ENCODE measurements at places on chromosomes 13 and 19.
A peak's percentile ranks its signal among the peaks of the same experiment; 100 is the strongest.

DNA sequence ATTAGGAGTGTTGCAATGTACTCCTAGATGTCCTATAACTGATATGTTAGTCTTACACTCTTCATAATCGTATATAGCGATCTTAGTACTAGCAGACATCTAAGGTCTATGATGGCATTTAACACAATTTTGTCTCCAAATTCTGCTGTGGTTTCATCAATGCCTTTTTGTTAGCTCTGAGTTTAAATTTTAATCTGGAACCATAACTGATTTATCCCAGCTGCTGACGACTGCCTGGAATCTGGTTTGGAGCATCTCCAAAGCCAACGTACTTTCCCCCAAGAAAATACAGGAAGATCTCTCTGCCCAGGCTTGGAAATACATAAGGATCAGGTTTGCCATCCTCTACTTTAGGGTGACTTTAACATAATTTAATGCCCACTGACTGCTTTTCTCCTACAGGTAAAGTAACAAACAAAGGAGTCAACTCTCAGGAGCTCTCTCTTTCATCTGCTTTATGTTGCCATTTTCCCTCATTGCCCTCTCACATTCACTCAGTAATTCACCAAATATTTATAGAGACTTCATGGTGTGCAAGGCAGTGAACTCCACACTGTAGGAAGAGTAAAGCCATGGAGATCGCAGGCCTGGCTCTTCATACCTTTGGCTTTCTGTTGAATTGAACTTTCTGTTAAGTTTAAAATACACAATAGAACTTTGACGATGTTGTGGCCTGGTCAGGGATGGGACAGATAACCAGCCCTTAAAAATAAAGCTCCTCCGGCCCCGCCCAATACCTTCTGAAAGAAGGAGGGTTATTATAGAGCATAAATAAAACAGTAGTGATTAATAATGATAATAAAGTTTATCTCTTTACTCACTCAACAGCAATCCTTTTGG is 23.3 kb upstream of the SPART start:
- DNase-seq: no peak

DNA sequence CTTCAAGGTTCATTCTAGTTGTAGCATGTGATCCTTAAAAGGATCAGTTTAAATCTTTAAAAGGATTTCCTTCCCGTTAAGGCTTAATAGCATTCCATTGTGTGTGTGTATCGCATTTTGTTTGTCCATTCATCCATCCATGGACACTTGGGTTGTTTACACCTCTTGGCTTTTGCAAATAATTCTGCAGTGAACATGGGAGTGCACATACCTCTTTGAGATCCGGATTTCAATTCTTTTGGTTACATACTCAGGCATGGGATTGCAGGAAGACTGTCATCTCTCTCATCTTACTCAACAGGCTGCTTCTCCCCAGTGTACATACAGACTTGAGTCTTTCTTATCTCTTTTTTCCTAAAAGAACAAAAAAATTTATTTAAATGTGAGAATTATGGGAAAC is 1.2 kb downstream of the RNF113B start:
- DNase-seq: no peak

- no peak for DNase-seq
Measured at GRCh38 chr13:40666933-40667621, 636 bp upstream of the FOXO1 start.

DNA sequence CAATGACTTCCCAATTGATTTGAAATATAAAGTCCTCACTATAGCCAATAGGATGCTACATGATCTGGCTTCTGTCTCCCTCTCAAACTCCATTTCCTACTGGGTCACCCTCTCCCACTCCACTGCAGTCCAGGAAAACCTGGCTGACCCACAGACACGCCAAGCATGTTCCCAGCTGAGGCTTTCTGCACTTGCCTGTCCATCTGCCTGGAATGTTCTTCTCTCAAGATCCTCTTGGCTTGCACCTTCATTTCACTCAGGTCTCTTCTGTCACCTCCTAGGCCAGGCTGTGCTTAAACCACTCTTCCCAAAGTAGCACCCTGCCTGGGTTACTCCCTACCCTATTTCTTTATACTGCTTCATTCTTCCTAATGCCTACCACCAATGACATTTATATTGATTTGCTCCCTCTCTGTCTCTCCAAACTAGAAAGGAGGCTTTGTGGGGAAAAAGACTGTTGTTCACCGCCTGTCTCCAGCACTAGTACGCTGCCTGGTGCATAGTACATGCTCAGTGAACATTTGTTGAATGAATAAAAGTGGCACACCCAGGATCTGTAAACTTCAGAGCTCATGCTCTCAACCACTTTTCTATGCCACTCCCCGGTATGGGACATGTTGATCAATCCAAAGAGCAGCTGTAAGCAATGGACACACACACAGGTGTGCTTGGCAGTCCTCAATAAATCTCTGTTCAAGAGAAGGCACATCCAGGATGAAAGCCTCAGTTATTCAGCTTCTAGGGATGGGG is 261.3 kb downstream of the FOXO1 start:
- DNase-seq: no peak

DNA sequence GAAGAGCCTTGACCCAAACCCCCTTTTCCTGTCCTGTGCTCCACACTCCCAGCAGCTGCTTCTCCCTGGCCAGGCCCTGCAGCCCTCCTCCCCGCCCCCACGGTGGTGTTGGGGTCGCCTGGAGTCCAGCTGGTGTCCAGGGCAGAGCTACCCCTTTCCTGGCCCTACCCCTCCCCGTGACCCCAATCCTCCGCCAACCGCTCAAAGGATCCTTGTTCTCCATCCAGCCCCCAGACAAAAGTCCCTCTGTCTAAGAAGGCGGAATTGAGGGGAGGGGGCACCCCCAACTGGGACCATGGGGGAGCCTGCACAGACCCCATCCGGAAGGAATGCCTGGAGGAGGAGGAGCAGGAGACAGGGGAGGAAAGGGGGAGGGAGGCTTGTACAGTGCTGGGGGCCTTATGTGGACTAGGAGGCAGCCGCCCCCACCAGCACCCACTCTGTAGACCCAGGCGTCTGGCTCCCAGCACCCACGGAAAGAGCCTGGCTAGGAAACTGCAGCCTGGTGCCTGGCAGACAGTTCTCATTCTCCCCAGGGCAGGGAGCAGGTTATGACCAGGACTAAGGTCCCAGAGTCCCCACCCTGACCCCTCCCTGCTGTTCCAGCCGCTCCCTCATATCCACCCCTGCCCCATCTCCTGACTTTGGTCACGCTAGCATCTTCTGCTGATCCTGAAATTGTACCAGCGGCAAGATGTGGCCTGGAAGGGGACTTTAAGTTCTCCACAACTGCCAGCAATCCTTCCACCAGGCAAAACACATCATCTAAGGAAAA is at the start of gene FXYD3:
Gene FXYD3, plus strand, starts transcription at position 647 of the 775 bp plus-strand sequence. CDS start 3,554 bp downstream, outside the sequence.
- DNase-seq: no peak

DNA sequence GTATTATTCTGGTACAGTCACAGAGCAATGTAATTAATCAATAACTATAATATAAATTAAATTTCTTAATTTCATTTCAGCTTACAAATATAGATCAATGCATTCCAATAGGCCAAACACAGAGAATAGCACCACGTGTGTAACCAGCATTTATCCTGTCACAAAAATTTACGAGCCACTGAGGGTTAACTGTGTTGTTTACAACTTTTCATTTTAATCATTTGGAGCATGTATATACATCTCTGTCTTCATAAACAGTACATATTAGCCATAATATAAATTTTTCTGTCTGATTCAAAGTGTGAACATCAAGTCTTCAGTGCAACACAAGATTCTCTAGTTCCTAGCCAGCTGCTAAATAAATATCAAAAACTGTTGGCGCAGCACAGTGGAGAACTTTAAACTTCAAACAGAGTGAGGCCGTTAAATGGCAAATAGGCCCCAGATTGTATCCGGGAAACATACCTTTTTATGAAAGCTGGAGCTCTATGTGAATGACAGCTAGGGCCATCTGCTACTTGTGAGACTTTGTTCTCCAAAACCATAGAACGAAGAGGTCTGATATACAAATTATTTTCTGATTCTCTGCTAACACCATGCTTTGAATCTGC is 105.1 kb downstream of the TBC1D4 start:
- no peak for DNase-seq

DNA sequence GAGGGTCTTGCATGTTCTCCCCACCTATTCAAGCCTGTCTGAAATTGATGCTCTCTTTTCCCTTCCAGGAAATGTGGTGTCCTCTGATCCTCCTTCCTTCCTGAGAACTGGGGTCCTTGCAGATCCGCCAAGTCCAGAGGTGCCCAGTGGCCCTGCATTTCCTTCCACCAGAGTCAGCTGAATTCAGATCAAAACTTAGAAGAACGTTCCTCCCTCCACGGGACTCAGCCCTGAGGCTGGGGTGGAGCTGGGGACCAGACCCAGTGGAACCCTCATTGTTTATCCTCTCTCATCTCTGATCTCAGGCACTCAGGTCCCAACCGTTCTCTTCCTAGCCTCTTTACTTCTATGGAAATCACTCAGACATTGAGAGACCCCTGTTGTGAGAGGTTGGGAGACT is 477.3 kb downstream of the TSHZ3 start:
- no peak for DNase-seq

- no peak for DNase-seq
Measured at GRCh38 chr13:106472621-106473020, 62.8 kb downstream of the EFNB2 start.

DNA sequence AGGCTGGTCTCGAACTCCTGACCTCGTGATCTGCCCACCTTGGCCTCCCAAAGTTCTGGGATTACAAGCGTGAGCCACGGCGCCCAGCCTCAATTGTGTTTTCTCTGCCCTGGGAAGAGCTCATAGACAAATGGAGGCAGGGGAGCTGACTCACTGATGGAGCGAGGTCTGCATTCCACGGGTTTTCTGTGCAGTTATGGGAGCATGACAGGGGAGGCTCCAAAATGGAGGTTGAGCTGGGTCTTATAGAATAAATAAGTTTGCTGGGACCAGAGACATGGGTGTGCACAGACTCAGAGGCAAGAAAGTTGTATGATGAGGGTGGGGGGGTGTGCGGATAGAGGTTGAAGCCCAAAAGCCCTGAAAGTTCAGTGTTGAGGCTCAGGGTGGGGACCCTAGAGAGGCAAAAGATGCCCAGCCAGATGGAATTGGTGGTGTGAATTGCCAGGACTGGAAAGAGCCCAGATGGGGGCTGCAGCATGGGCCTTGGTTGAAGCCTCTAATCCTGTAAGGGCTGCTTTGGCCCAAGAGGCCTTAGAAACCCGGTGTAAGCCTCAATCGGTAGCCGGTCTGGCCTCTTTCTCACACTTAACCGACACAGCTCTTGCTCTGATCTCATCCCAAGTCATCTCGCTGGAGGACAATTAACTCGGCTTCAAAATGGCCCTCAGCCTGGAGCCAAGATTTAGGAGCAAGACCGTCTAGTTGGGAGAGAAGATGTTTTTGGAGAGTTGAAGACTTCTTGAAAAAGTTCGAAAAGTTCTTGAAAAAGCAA is 1.9 kb downstream of the TPM4 start:
- DNase-seq: no peak

DNA sequence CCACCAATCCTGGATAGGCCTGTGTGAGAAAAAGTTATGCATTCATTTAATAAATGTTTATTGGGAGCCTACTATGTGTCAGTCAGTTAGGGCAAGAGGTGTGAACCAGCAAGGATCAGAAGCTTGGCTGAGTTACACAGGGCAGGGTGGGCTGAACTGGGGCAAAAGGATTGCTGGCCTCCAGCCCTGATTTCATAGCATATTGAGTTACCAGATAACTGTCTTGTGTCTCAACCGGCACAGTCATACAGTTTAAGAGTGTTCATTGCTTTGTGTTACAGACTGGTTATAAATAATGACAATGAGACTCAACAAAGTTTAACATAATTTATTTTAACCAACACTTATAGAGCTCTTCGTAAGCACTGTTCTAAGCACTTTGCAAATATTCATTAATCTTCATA is 253.8 kb downstream of the DLEU7 start:
- DNase-seq: peak; percentile 73

DNA sequence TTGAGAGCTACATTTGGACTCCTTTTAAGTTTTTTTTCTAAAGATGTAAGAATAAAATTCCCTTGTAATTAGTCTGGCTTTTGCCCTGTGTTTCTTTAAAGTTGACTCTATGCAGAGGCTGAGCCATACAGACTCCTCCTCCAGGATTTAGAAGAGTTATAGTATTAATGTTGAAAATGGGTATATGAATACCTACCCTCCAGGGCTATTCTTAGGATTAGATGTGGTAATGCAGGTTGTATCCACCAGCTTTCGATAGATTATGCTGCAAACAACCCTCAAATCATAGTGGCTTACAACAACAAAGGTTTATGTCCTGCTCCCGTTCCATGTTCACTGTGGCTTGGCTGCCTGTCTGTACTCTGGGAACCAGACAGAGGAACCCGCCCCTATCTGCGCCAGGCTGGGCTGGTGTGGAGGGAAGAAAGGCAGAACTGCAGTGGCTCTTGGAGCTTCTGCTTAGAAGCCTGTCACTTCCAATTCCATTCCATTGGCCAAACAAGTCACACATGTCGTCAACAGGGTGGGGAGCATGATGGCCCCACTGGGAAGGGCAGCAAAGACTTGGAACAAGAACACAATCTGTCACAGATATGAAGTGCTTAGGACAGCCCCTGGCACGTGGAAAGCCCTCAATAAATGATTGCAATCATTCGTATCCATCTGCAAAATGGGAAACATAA is 290.8 kb downstream of the FOXO1 start:
- DNase-seq: no peak

GRCh38 chr13:69331245-69331644 is 776.4 kb upstream of the ATXN8OS start:
- no peak for DNase-seq

DNA sequence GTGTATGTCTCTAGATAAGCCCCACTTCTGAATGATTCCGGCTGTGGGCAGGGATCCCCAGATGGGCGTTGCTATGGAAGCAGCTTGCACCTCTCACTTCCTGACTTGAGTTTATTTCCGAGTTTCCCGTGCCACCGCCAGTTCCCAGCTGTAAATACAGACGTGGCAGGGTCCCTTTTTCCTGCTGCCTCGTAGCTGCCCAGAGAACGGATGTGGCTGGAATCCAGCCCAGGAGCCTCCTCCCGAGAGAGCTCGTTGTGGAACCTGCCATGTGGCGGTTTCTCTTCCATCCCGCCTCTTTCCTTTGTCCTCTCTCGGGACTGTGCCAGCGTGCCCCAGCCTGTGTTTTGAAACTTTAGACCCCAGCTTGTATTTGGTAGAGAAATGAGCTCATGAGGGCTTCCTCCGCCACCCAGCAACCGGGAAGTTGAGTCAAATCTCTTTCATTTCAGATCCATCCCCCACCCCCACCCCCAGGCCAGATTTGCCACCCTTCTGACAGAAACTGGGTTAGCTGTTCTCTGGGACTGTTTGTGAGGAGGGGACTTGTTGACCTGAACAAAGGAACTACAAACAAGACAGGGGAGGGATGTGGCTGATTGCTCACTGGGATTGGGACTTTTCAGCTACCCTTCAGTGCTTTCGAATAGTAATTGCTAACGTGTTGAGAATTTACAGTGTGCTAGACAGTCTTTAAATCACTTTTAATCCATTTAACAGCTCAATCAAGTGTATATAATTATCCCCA is 96.6 kb downstream of the SIPA1L3 start:
- peak; percentile 48 for DNase-seq

GRCh38 chr13:94984958-94985357 is 272.6 kb upstream of the SOX21 start:
- DNase-seq: no peak

- no peak for DNase-seq
Measured at GRCh38 chr13:21909331-21909730, 238.5 kb downstream of the FGF9 start.

GRCh38 chr13:93147298-93147645 is 79.3 kb upstream of the GPC6 start:
- no peak for DNase-seq
